ENCODE measurements at places on chromosomes 5 and 9. TPM values are rescaled to one million over a fixed set of nuclear protein-coding genes. Genes with fewer than 3 reads are reported as not detected.

- DNase-seq: no peak
Observed at GRCh38 chr9:95493402-95493801, 23.4 kb downstream of the PTCH1 start.

DNA sequence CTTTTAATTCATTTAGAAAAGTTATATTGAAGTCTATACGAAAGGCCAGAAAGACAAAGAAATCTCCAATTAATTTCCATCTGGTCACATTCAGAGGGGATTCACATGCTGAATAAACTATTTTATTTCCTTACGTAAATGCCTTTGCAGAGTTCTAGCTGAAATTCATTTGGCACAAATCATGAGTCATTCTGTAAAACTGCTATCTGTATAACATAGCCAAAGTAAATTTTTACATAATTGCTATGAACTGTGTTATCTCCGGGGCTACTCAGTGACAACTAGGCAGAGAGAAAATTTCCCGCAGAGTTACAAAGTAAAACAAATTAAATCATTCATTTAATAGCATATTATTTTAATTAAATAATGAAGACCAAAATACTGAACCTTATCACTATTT lies 463.2 kb upstream of the ADAMTS16 start:
- no peak for DNase-seq

The SIT1 gene
- total RNA-seq: 2.3 TPM

The NIPAL4 gene
- 5.8 TPM for total RNA-seq

GRCh38 chr9:135419106-135419505 lies 60.5 kb upstream of the PPP1R26 start:
- DNase-seq: no peak

The SMC2 gene
- 3.6 TPM for total RNA-seq

The PLPP7 gene
- 1.8 TPM for total RNA-seq

DNA sequence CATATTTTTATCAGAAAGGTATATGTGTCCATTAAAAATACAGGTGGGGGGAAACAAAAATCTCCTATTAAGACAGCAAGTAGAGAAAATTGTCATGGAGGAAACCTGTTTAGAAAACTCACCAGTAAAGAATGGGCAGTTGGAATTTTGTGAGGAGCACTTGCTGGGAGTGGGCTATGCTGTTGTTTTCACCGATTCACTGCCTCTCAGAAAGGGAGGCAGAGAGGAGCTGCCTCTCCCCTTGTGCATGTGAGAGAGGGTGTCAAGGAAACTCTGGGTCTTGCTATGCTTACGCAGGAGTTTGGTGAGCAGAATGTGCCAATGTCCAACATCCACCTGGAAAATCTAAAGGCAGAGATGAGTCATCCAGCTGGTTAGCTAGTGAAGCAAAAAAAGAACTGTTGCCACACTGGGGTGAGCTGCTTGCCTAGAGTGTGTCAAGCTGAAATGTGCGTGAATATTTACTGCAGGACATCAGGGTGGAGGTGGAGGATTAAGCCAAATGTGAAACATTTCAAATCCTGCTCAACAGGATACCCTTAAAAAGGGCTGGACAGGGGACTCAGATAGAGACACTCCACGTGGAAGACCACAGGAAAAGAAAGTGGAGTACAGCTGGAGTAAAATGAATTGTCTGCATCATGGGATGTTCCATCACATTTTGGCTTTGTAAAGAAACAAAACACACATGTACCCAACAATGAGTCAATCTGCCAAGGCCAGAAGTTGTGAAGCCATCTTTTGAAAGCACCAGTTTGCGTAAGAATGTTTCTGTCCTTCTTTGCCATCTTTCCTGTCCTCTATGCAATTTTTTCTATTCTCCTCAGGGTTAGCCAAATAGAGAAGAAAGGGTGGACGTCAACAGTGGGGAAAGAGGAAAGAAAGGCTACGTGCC lies 449.7 kb upstream of the MPDZ start:
- DNase-seq: no peak

DNA sequence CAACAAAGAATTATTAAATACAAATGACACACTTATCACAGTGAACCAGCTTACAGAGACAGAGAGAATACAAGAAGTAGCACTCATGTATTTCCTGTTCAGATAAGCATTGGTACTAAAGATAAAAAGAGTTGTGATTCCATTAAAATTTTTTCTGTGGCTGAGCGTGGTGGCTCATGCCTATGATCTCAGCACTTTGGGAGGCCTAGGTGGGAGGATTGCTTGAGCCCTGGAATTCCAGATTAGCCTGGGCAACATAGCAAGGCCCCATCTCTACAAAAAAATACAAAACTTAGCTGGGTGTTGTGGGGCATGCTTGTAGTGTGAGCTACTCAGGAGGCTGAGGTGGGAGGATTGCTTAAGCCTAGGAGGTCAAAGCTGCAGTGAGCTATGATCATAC lies 32.9 kb downstream of the FCHO2 start:
- no peak for DNase-seq

DNA sequence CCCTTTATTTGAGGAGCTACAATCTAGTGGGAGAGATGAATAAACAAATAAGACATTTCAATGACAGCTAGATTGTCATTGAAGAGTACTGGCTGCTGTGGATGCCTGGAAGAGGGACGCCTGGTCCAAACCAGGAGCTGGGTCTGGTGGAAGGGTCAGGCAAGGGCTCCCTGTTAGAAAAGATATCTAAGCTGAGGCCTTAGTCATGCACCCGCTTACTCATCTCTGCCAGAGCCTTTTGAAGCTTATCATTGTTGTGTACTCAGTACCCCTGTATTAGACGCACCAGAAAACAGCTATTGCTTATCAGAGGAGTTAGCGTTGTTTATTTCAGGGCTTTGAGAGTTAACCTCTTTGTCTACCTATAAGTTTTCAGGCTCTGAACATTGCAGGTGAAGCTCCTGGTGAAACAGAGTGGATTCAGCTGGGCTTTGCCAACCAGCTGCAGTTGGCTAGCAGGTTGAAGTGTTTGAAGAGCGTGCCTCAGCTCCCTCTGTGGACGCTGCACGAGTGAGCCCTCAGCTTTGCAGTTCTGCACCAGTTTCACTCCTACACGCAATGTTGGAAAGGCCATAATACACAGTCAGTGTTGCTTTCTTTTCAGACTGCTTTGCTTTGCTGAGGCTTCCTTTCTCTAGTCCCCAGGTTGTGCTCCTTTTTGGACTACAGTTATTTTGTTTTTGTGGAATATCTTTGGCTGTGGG lies 5.6 kb upstream of the GPR151 start:
- DNase-seq: no peak

DNA sequence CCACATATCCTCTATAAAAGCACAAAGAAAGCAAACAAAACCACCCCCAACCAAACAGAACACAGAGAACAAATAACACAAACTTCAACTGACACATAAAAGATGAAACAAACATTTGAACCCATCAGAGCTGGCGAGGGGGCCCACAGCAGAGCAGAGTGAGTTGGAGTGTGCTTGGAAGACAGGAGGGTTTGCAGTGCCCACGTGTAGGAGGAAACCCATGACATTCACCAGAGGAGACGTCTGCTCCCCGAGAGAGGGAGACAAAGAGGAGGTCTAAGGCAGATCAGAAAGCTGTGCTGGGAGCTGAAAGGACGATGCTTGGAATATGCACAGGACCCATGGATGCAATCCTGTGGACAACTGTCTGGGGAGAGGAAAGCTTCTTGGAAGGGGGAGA lies 27.0 kb downstream of the MRPL36 start:
- peak; percentile 38 for DNase-seq

- no peak for DNase-seq
Observed at GRCh38 chr5:64509828-64510227, 4.0 kb downstream of the RGS7BP start.

The SLC1A1 gene
- 13.3 TPM for total RNA-seq

The PDGFRB gene
- total RNA-seq: 52.7 TPM

- no peak for DNase-seq
Observed at GRCh38 chr5:158381614-158382160, 522.7 kb upstream of the CLINT1 start.

DNA sequence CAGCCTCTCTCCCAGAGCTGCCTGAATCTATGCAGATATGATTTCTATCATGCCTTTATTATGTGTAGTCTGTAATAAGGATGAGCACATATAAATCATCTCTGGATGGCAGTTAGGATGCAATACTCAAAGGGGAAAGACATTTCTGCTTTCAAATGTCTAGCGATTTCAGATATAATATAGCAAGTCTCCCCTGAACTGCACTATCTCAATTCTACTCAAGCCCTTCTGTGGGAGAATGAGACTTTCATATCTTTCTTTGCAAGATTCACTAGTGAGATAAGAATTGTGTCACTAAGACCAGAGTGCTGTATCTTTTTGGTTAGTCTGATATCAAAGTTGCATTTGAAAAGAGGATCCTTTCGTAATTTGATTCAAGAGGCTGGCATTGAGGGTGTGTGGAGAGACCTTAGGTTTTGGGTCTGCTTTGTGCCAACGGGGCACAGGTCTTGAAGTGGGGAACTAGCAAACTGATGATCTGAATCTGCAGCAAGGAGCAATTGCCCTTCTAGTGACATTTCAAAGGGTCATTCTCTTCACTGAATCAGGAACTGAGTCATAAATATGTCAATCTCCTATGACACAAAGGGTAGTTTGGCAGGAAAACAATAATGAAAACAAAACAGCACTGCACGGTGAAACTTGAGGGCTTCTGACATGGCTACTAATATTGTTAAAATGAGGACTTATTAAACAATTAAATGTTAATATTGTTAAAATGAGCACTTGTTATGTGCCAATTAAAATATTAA lies 305.5 kb upstream of the CLINT1 start:
- DNase-seq: no peak

The C5orf58 gene
- not detected for total RNA-seq

The IFNA13 gene
- total RNA-seq: not detected

- no peak for DNase-seq
Observed at GRCh38 chr5:126508962-126509279, 85.7 kb downstream of the GRAMD2B start.

The PCDHGA8 gene
- total RNA-seq: 4.2 TPM

- DNase-seq: no peak
Observed at GRCh38 chr9:76213751-76214150, 180.5 kb downstream of the RFK start.

DNA sequence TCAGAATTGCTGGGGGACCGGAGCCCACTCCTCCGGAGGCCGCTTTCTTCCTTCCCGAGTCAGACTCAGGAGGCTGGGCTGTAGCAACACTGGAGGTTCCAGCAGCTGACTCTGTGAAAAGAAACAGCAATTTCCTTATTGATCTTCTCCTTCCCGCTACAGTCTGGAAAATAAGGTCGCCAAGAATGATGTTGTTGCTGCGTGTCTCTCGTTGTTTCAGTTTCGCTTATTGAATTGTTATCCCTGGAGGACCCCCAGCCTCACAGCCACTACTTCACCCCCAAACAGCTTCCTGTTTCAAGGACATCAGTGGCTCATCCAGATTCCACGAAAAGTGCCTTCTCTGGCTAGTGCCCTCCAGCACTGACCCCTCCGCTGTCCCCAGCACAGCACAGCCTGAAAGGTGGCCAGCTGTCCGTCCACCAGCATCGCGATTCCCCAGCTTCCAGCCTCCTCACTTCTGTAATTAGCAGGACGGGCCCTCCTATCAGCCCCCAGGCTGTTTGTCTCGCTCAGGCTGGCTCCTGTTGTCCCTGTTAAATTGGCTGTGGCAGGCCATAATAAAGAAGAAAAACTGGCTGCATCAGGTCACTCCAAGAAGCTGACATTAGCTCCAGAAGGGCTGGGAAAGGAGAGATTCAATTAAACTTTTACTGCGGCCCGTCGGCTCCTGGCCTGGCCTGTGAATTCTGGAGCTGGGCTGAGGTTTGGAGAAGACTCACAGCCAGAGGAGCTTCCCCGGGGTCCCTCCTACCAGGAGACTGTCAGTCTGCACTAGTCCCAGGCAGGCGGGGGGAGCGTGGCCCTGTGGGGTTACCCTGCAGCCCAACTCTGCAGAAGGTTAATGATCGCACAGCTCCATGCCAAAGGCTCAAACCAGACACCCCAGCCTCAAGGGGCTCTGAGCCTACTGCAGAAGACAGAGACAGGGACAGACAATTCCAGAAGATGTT lies 40.5 kb downstream of the OLFM1 start:
- no peak for DNase-seq

DNA sequence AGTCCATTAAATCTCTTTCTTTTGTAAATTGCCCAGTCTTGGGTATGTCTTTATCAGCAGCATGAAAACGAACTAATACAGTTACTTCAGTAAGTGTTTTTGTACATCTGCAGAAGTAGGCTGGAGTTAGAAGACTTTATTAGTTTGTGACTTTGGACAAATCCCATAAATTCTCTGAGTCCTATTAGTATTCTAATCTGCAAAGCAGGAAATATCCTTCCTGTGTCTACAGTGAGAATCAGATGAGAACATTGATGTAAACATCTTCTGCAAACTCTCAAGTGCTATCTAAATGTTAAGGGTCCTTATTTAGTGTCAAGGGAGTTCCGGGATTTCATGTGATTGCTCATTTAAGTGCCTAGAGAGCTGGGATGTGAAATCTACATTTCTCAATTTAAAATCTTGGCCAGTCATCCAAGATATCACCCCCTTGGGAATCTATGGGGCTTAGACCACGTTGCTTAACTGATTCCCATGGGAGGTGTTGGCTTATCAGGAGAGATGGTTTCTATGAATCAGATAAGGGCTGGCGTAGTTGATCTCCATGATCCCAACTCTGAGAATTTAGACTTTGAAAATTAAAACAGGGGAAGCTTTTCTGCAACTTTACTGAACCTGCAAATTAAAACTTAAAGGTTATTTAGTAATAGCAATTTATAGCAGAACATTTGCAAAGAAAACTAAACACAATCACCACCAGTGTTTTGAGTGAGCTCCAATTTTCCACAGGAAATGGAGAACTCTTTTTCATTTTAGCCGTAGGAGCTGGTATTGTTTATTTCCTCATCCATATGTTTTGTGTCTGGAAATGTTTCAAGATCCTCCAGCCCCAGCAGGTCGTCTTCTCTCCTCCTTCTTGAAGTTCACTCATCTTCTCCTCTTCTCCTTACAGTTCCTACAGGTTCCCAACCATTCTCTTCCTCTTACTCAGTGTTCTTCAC lies 241.6 kb upstream of the CD180 start:
- DNase-seq: no peak

The GARIN3 gene
- total RNA-seq: not detected

- no peak for DNase-seq
Observed at GRCh38 chr5:117327511-117327910, 752.9 kb upstream of the SEMA6A start.

GRCh38 chr9:26266146-26266793 lies 588.0 kb upstream of the TUSC1 start:
- DNase-seq: no peak

GRCh38 chr5:172028167-172028566 lies 21.7 kb upstream of the FBXW11 start:
- no peak for DNase-seq

The CMBL gene
- total RNA-seq: 23.1 TPM

- no peak for DNase-seq
Observed at GRCh38 chr9:115300874-115301273, 182.9 kb upstream of the TNC start.

- no peak for DNase-seq
Observed at GRCh38 chr5:99441235-99441634, 512.4 kb upstream of the CHD1 start.

DNA sequence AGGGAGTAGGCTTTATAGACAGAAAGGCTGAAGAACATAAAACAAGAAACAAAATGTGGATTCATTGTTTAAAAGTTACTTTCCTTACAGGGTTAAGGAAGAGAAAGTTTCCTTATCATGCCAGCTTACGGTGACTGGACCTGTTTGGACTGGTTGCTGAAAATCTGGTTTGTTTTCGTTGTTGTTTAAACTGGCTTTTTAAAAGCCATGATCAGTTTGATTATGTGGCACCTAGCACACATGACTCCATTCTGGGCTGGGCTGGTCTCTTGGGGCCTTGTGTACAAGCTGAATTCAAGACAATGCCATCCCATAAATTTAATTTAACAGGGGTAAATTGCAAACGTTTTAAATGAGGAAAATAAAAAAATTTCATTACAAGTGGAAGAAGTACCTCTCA lies 18.4 kb upstream of the ZNF474 start:
- DNase-seq: no peak

The PCDHGA4 gene
- 2.4 TPM for total RNA-seq

- DNase-seq: no peak
Observed at GRCh38 chr5:34459908-34460307, 196.2 kb upstream of the RAI14 start.
